ENCODE measurements at places on chromosomes 1 and 21.
A peak's percentile ranks its signal among the peaks of the same experiment; 100 is the strongest.

GRCh38 chr1:9749361-9749760, 74.4 kb downstream of the CLSTN1 start:
- no peak for DNase-seq

GRCh38 chr1:52665006-52665941, 32.3 kb downstream of the SHISAL2A start:
- DNase-seq, result no peak

GRCh38 chr1:5934058-5934884, 58.0 kb downstream of the NPHP4 start:
- DNase-seq, result no peak

- peak; percentile 93 for DNase-seq
These were observed 16.5 kb downstream of the MIA3 start for GRCh38 chr1:222634180-222635013.

GRCh38 chr21:28548291-28548690, 444.4 kb downstream of the LTN1 start:
- DNase-seq, result no peak

GRCh38 chr1:231580874-231581273, 45.7 kb upstream of the DISC1 start:
- DNase-seq, result no peak

DNA sequence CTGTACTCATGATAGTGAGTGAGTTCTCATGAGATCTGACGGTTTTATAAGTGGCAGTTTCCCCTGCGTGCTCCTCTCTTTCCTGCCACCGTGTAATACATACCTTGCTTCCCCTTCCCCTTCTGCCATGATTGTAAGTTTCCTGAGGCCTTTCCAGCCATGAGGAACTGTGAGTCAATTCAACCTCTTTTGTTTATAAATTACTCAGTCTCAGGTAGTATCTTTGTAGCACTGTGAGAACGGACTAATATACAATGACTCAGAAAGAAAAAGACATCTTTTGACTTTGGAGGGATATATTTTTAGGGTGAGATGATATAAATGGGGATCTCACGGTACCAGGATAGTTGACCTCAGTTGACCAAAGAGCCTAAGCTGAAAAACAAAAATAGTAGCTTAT, 74.7 kb upstream of the BACH1 start:
- no peak for DNase-seq

GRCh38 chr1:232628335-232629249, 1.3 kb downstream of the SIPA1L2 start:
- peak; percentile 33 for DNase-seq

GRCh38 chr1:239536165-239536849, 149.9 kb downstream of the CHRM3 start:
- no peak for DNase-seq

GRCh38 chr1:1922956-1923833, 4.1 kb upstream of the TMEM52 start:
- no peak for DNase-seq

- DNase-seq, result no peak
These were observed 226.4 kb upstream of the DPYD start for GRCh38 chr1:98147280-98147679.

GRCh38 chr1:147821883-147822282, 61.5 kb upstream of the GJA5 start:
- DNase-seq, result no peak

DNA sequence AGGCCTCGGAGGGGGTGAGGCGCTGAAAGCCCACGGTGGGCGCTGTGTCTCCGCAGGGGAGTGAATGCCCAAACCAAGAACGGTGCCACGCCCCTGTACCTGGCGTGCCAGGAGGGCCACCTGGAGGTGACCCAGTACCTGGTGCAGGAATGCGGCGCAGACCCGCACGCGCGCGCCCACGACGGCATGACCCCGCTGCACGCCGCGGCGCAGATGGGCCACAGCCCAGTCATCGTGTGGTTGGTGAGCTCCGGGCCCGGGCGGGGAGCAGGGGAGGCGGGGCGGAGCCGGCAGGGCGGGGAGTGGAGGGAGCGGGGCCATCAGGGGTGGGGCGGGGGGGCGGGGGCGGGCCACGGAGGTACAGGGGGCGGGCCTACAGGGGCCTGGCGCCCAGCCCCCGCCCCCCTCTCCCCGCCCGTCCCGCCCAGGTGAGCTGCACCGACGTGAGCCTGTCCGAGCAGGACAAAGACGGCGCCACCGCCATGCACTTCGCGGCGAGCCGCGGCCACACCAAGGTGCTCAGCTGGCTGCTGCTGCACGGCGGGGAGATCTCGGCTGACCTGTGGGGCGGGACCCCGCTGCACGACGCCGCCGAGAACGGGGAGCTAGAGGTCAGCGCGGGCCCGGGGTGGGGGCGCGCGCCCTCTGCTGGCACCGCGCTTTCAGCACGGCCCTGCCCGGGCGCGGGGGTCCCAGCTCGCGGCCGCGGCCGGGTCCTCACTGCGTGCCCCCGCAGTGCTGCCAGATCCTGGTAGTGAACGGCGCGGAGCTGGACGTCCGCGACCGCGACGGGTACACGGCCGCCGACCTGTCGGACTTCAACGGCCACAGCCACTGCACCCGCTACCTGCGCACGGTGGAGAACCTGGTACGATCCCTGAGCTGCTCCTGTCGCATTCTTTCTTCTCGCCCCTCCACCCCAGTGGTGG, 15.9 kb downstream of the ESPN start:
- DNase-seq, result peak; percentile 66

GRCh38 chr1:67441739-67442281, 11.6 kb upstream of the SERBP1 start:
- no peak for DNase-seq

DNA sequence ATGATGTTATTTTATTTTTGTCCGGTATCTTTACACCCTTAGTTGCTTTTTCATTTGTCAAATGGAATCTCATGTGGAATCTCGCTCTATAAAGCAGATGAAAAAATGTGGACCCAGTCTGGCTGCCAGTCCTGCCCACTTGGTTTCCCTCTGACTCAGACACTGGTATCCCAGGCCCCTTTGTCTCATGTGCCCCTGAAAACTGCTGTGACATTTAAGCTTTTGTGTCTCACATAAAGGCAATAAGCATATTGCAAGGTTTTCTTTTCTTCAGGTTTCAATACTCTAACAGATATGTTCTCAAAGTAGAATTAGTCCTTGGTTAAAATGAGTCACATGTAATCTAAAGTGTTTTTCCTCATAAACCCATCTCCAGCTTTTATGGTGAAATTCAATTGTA, 183.3 kb downstream of the ST6GALNAC3 start:
- DNase-seq, result no peak

- no peak for DNase-seq
These were observed 35.7 kb downstream of the TTC39A start for GRCh38 chr1:51294566-51295184.

DNA sequence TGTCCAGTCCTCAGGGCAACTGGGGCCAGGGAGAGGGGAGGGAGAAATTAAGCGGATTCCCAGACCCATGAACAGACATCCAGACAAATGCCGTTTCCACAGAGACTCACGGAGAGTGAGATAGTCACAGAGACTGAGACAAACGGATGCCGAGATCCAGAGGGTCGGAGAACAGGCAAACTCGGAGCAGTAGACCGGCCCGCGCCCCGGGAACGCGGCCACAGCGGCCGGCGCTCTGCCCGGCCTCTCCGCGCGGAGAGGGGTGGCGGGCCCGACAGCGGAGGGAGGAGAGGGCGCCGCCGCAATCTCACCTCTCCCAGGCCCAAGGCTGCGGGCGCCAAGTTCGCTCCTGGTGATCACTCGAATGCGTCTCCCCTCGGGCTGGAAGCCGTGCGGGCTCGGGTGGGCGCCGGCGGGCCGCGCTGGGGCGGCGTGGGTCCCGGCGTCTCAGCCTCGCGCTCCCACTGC, 831 bp upstream of the FOXD2 start:
- peak; percentile 38 for DNase-seq

- peak; percentile 8 for DNase-seq
These were observed at the start of gene CAMK1G for GRCh38 chr1:209583408-209583807. TSS of gene CAMK1G (plus strand) at chr1:209583714. CDS start at chr1:209594984, 11,270 bp downstream.

DNA sequence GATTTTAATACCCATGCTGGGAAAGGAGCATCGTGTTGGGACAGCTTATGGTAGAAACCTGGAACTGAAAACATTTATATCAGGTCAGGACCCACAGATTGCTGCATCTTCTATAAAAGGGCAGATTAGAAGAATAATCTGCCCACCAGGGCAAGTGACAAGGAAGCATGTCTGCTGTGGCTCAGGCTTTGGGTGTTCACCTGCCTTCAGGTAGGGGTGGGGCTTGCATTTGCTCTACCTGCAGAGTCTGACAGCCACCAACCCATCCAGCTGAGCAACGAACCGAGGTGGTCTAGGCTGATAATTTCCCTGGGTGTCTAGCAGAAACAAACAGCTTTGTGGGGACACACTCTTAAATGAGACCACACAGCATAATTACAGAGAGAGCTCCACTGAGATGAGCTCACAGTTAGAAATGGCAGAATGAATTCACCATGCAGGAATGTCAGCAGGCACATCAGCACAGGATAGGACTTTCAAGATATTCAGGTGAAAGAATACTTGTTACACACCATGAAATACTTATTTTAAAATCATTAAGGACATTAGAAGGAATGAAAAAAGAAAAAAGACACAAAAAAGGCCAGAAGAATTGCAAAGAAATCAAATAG, 36.1 kb upstream of the B3GALT5 start:
- DNase-seq, result no peak

DNA sequence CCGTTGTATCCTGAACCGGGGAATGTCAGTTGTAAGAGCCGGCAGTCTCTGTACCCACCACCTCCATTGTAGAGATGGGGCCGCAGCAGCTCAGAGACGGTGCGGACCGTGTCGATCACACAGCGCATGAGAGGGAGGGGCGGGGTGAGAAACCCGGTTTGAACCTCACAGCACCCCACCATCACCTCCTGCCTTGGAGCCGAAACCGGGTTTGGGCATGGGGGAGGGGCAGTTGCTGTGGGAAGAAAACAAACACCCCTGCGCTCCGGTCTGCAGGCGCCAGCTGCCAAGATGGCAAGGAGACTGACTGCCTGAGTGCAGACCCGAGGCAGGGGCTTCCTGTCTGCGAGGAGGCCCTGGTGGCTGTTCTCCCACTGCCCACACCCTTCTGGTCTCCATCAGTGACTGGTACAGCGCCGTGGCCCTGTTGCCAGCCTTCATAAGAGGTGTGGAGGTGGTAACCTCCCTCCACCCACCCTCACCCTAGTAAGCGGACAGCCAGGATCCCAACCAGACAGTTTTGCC, 69.2 kb upstream of the SSBP3 start:
- no peak for DNase-seq

DNA sequence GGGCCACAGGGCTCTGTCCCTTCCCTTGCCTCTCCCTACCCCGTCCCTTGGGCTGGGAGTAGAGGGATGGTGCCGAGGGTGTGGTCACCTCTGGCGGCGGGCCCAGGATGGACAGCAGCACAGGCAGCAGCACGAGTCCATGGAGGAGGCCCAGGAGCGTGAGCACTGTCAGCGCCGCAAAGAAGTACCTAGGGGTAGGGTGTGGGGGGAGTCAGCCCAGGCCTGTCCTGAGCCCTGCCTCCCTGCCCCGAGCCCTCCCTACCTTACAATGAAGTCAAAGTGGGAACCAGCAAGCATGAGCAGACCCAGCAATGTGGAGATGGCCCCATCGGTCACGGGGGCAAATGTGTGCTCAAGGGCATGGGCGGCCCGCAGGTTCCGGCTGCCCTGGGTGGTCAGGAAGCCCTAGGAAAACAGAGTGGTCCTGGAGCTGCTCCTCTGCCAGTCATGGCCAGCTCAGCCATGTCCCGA, 14.7 kb downstream of the BTBD19 start:
- no peak for DNase-seq

DNA sequence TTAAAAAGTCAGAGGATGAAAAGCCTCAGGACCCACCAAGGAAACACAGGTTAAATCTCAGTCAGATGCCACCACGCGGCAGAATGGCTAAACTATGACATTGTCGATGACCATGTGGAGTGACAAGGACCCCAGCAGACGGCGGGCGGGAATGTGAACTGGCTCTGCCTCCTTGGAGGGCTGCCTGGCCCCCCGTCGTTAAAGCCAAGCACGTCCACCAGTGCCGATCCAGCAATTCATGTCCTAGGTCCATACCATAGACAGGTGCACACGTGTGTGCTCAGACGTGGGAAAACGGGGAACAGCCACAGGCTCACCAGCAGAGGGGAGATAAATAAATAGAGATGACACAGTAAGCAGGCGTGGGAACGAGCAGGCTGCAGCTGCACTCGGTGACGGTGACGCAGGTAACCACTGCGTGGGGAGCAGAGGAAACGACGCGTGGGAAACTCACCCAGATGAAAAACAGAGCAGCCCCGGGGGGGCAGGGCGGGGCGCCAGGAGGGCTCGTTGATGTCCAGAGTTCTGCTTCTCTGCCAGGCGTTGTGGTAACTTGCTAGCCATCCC, 28.3 kb upstream of the PCBP3 start:
- DNase-seq, result no peak

- no peak for DNase-seq
These were observed 4.7 kb downstream of the ADIPOR1 start for GRCh38 chr1:202953392-202953791.

- DNase-seq, result no peak
These were observed 993 bp upstream of the DSCAM start for GRCh38 chr21:40847951-40848350.

- no peak for DNase-seq
These were observed 8.0 kb upstream of the IFNLR1 start for GRCh38 chr1:24195136-24195535.

GRCh38 chr1:64891448-64891825, 74.9 kb downstream of the JAK1 start:
- DNase-seq, result no peak

- DNase-seq, result no peak
These were observed 25.4 kb downstream of the SLC30A10 start for GRCh38 chr1:219902951-219903350.

DNA sequence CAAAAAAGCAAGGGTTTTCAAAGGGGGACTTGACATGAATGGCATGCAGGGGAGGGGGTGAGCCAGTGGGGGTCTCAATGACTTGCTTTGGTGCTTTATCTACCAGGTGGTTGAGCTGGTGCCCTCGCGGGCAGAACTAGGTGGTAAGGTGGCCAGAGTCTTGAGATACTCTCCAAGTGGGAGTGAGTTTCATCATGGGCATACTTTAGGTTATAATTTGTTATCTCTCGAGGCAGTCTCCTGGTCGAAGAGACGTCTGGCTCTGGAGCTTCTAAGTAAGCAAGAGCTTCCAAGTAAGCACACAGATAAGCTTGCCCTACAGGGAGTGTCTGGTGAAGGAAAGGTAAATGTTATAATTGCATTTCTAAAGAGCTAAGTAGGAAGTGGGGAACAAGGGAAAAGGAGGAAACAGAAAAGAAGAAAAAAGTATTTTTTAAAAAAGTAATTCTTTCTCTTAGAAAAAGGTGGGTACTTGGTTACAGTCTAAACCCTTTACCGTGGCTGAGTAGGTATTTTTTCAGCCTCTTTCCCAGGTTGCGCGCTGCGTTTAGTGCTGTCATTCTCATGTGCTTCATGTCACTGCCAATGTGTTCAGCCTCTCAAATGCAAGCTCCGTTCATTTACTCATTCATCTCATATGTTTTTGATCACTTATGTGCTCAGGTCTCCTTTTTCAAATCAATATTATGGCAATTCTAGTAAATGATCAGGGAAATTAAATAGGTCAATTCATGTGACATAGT, 31.6 kb upstream of the DNAJC6 start:
- no peak for DNase-seq

Measured in ACHN (cell line).